ENCODE measurements at places on chromosomes 4 and X.

DNA sequence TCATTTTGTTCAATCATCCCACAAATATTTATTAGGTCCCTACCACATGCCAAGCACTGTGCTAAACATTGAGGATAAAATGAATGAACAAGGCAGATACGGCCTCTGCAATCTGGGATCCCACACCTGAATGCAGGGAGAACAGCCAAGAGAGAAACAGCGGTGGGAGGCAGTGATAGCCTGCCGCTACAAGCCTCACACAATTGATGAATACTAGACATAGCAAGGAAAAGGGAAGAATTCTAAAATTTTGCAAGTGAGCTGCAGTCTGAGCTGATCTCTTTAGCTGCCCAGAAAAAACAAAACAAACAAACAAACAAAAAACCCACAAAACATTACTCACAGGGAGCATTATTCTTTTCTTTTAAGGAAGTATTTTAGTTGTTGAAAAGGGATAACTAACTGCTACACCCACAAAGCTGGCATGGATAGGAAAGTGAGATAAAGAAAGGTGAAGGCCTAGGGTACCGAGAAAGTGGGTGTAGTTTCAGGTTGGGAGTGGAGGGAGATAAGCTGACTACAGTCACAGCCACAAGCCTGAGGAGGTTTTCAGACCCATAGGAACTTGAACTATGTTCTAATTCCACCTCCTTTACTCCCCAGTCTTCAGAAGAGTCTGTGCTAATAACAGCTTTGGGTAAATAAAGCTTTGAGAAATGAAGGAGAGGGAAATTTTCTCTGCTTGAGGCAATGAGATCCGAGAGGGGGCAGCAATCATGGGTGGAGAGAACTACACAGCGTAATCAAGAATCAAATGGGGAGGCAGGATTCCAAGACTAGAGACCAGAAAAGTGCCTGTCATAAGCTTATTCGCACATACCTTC, 85.4 kb downstream of the SH3RF1 start:
- DNase-seq: no peak

- no peak for DNase-seq
Measured at GRCh38 chr4:27628609-27629008, 768.0 kb downstream of the STIM2 start.

- DNase-seq: no peak
Measured at GRCh38 chrX:3124031-3124430, 82.8 kb downstream of the ARSF start.

GRCh38 chr4:189237340-189237739, 703.3 kb upstream of the FRG1 start:
- no peak for DNase-seq

DNA sequence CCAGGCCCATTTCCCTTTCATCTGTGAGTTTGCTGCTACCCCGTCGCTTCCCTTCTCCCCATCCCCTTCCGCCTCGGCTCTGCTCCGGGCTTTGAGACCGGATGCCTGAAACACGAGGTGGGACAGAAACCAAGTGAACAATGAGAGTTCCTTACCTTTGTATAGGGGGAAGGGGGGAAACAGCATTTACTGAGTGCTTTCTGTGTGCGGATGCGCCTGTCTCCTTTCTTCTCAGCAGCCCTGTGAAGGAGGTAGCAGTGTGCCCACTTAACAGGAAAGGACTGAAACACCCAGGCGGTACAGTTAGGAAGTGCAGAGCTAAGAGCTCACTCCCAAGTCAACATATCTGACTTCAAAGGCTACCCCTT, 43.2 kb upstream of the TMSB15B start:
- DNase-seq: no peak

DNA sequence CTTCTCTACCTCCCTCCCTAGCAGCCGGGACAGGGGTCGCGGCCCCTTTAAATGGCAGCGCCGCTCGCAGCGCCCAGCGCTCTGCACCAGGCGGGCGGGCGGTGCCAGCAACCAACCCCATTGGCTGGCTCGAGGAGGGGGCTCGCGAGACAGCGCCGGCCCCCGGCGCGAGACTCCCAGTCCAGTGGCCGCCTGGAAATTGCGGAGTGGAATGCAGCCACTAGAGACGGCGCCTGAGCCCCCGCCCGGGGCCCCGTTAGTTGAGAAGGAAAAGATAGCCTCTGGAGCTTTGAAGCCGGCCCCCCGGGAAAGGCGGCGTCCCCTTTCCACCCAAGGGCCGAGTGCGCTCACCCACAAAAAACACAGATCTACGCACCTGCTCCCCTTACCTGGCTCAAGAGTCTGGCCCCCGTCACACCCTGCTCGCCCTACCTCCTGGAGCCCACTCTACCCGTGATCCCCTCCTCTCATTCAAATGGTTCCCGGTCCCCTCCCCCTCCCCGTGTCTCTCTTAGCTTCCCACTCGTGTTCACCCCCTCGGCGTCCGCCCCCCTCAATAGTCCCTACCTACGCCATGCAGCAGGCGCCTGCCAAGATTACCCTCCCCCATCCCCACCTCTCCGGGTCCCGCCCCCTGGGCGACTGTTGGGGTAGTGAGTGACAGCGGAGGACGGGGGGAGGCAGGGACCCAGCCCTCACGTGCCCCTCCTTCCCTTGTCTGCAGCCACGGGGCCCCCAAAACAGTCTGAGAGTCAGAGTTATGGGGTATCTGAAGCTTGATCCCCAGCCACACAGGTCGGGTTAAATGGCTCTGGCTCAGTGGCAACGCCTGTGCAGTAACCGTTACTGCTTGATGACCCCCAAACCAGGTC, at the start of gene ZMYM3:
TSS of gene ZMYM3 (minus strand) at position 49 of the 872 bp plus-strand sequence. CDS start 885 bp downstream, outside the sequence.
- DNase-seq: peak; percentile 74

- DNase-seq: no peak
Measured at GRCh38 chr4:176323511-176324160, 3.9 kb downstream of the SPCS3 start.

GRCh38 chrX:111435469-111435868, 23.5 kb upstream of the DCX start:
- DNase-seq: no peak

DNA sequence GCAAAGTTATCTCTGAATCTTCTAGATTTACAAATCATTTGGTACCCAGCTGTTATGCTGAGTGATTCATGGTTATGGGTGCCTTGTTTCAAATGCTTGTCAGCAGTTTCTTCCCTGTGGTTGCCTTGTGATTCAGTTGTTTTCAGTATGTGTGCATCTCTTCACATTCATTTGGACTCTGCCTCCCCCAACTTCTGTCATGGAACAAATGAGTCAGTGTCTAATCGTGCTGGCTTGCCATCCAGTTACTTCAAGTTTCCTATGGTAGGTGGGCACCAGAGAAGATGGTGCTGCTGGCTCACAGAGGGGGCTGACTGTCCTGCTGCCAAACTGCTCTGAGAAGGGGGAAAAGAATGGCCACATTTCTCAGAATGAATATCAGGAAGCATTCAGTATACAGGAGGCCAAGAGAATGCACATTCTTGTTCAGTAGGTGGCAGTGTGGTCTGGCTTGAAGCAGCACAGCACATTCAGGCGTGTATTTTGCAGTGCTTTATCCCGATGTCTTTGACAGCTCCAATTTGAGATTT, 260.9 kb downstream of the GLUD2 start:
- DNase-seq: peak; percentile 43

DNA sequence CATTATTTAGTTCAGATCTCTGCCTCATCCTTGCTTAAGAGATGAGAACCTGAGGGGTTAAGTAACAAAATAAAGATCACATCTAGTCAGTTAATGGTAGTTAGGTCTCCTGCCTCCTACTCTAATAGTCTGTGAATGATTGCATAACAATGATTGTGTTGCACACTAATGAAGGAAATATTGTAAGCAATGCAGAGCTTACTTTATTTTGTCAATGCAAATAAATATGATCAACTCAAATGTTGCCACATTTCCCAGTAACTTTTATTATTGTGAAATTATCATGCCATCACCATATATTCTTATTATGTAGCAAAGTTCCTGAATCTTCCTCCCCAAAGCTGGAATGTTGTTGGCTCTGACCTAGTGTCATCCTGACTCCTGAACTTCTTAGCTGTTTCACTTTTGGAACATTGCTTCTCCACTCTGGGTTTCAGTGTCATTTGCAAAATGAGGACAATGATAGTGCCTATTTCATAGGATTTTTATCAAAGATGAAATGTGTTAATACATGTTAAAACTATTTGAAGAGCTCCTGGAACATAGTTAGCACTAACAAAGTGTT, 17.0 kb upstream of the GABRA4 start:
- no peak for DNase-seq

DNA sequence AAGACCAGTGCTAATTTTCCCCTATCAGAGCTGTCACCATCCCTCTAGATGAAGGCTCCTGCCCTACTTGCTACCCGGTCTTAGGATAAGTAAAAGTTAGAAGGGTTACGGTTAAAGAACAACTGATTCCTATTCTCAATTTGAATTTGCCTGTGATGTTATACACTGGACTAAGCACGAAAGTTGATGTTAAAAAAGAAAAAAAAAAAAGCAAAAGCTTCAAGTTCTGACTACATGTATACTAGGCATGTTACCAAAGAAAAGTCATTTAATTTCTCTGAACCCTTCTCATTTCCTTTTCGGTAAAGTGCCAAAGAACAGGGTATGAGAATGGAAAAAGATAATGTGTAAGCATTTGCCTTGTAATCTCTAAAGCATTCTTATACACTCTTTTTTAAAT, 1.4 kb upstream of the PPID start:
- no peak for DNase-seq

DNA sequence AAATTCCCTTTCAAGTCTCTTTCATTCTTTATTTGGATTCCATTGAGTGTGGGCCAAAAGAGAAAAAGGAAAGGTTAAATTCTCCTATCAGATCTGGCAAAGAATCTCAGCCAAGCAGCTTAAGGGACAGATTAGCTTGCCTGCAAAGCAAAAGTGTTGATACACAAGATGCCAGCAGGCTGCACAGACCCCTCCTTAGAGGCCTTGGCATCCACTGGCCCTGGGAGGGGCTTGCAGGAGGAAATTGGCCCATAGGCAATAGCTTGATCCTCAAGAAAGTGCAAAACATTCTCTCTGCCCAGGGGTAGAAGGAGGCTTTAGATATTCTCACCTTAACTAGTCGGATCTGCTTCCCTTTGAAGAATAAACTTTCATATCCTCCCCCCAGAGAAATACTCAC, 300.4 kb upstream of the CPEB2 start:
- DNase-seq: no peak

GRCh38 chrX:18348047-18348446, 6.4 kb downstream of the SCML2 start:
- DNase-seq: no peak

DNA sequence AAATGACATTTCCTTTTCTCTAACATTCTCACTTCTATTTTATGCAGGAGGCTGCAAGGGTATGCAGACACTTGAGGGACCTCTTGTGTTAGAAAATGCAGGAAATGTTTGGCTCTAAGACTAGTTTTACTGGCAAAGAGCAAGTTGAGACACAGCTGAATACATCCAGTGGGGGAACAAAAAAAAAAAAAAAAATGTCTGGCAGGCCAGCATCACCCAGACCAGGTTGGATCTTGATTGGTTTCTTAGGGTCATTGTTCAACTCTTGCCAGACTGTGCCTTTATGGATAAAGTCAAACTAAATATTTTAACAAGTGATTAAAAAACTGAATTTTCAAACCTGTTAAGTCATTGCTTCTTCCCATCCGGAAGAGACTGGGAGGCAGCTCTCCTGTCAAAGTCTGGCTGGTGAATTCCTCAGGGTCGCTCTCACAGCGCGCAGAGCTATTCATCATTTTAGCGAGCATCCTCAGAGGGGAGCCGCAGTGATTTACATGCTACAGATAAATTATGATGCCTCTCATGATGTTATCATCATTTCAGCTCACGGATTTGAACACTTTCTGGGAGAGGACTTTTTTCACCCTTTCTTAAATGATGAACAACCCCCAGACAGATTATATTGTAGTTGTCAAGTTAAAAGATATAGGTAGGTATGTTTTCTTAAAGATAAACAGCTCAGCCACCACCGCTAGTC, 23.6 kb upstream of the PACRGL start:
- DNase-seq: no peak

DNA sequence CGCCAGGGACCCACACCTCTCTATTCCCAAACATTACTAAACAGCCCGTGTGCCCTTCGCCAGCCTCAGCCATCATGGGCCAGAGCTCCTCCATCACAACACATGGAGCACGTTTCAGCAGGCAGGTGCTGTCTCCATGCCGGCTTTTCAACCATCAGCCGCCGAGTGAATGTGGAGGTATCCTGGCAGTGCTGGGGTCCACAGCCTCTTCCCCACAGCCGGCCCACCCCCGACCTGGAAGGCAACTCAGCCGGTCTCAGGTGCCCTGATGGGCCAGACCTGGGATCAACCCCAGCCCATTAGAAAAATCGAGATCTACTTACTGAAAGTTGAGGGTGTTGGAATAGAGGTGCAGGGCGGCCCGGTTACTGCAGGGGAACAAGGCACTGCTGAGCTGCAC, 3.1 kb downstream of the NAA10 start:
- no peak for DNase-seq

GRCh38 chrX:19448077-19448476, 67.2 kb downstream of the MAP3K15 start:
- no peak for DNase-seq

- DNase-seq: no peak
Measured at GRCh38 chr4:149409555-149409962, 406.1 kb downstream of the IQCM start.

DNA sequence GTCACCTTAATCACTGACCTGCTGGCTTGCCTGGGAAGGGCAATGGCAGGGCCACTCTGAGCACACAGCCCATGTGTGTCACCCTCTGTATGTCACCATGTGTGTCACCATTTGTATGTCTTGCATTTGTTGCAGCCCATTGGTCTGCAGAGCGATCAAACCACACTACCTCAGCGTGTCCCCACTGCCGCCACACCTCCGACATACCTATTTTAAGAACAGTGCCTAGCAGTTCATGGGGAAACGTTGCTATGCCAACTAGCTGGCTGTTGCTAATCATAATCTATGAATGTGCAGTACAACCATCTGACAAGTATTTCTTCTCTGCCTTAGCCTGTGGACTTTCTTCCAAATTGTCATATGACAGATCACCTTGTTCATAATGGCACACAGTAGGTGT, 8.0 kb upstream of the CRMP1 start:
- no peak for DNase-seq

GRCh38 chrX:73563738-73564068, 706 bp downstream of the CHIC1 start:
- no peak for DNase-seq

DNA sequence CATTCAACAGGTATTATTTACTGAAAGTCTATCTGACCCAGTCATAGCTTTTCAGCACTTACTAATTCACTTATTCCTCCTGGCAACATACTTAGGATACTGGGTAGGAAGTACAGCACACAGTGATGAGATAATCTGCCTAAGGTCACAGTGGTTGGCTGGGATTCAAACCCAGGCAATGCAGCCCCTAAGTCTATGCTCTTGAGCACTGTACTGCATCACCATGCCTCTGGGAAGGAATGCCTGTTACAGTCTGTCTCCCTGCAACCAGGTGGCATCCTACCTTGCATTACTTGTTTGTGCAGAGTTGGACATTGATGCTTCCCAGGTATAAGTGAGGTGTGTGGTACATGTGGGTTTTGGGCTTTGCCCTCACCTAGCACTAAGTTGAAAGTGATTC, 21.5 kb upstream of the LRAT start:
- DNase-seq: no peak

GRCh38 chrX:20397587-20397986, 130.9 kb upstream of the RPS6KA3 start:
- DNase-seq: no peak

- no peak for DNase-seq
Measured at GRCh38 chr4:962231-963208, 10.8 kb downstream of the DGKQ start.

- no peak for DNase-seq
Measured at GRCh38 chr4:42397635-42398170, 415 bp downstream of the SHISA3 start.

- DNase-seq: peak; percentile 47
Measured at GRCh38 chr4:82373486-82373815, 340 bp downstream of the HNRNPD start.

- DNase-seq: no peak
Measured at GRCh38 chr4:7805533-7806337, 133.9 kb downstream of the AFAP1 start.
